ENCODE measurements at places on chromosomes 3 and 15.
A peak's percentile ranks its signal among the peaks of the same experiment; 100 is the strongest.

DNA sequence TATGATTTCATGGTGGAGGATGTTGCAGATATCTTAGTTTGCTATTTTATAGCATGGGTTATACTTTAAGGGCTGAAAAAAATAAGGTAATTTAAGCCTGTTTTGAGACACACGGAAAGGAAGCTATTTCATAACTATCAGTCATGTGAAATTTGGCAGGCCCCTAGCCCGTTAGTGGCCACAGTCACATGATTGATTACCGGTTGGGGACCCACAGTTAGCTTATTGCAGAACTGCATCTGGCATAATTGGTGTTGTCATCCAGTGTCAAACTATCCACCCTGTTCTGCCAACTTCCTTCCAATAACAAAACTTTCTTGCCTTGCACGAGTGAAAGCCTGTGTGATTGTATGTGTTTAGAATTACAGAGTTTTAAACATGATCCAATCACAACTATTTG is 35.2 kb downstream of the FNDC3B start:
- DNase-seq = peak; percentile 29

GRCh38 chr3:149879872-149880271 is 66.9 kb downstream of the RNF13 start:
- DNase-seq = peak; percentile 38

DNA sequence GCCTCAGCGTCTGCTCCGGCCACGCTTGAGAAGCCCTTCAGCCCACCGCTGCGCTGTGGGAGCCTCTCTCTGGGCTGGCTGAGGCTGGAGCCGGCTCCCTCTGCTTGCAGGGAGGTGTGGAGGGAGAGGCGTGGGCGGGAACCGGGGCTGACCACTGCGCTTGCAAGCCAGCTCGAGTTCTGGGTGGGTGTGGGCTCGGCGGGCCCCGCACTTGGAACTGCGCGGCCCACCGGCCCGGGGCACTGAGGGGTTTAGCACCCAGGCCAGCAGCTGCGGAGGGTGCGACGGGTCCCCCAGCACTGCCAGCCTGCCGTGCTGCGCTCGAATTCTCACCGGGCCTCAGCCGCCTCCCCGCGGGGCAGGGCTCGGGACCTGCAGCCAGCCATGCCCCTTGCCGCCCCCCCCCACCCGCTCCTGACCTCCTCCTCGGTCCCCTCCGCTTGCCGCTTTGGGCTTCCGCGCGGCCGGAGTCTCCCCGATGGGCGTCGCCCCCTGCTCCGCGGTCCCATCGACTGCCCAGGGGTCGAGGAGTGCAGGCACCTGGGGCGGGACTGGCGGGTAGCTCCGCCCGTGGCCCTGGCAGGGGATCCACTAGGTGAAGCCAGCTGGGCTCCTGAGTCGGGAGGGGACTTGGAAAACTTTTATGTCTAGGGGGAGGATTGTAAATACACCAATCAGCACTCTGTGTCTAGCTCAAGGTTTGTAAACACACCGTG is 106.7 kb downstream of the RAP2B start:
- DNase-seq = no peak

GRCh38 chr3:153757839-153758238 is 363.4 kb upstream of the ARHGEF26 start:
- DNase-seq = no peak

DNA sequence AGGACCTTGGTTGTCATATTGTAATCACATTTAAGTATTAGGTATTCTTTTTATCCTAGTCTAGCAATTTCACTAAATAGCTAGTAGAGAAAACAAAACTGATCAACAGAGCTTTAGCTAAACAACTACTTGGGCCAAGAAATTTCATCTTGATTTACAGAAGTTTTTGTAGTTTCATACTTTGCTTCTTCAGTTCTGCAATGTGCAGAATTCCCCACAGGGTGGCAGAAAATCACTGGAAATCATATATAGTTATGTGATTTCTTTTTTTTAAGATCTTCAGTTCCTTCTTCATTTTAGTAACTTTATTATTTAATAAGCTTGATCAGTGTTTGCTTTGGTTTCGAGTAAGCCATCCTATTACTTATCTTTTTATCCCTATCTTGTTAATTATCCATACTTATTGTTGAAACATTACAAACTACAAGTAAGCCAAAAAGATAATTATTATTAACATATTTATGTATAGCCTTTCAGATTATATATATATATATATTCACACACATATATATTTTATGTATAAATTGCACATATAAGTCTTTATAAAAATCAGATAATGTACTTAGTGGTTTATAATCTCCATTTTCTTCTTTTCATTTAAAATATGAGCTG is 2.2 kb upstream of the BNIP2 start:
- DNase-seq = peak; percentile 71

- DNase-seq = no peak
These were observed 298.6 kb upstream of the ZNF717 start for GRCh38 chr3:76083992-76084391.

DNA sequence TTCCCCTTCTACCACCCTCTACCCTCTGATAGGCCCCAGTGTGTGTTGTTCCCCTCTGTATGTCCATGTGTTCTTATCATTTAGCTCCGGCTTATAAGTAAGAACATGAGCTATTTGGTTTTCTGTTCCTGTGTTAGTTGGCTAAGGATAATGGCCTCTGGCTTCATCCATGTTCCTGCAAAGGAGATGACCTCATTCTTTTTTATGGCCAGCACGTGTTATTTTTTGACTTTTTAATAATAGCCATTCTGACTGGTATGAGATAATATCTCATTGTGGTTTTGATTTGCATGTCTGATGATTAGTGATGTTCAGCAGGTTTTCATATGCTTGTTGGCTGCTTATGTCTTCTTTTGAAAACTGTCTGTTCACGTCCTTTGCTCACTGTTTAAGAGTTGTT is 63.1 kb upstream of the NPHP3 start:
- DNase-seq = no peak

DNA sequence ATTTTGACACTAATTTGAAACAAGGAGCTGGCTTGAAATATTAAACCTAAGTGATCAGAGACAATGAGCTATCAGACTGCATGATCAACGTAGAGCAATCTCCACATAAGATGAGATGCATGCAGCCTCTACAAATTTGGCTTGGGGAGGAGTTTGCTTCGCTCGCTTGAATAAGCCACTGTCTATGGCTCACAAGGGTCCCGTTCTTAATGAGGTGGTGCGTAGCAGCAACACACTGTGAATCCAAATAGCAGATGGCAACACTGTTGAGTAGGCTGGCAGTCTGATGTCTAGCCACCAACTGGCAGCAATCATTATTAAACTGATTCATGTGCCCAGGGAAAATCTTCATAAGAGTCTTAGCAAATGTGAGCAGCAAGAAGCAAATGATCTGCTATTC is 125.4 kb upstream of the CCDC54 start:
- DNase-seq = peak; percentile 61

Measured in NCI-H69 (cell line).